H9 (cell line): ENCODE measurements at places on chromosomes 6 and 20.
A peak's percentile ranks its signal among the peaks of the same experiment; 100 is the strongest.

DNA sequence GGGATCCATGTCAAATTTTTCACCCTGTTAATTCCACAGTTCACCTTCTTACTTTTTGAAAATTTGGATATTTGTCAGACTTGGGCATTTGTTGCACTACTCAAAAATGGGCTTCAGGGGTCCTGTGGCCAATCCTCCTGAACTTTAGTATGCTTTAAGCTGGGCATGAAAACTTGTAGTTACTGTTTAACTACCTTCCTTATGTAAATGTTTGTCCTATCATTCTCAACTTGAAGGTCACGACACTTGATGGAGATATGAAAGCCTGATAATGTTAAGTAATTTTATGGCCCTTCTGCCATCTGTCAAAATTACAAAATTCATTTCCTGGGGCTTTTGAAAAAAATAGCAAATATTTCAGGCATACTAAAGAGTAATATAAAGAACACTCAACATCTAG is 4.2 kb upstream of the ZNF311 start:
- no peak for DNase-seq

- DNase-seq: no peak
Observed at GRCh38 chr20:53873230-53873604, 197.2 kb downstream of the BCAS1 start.

DNA sequence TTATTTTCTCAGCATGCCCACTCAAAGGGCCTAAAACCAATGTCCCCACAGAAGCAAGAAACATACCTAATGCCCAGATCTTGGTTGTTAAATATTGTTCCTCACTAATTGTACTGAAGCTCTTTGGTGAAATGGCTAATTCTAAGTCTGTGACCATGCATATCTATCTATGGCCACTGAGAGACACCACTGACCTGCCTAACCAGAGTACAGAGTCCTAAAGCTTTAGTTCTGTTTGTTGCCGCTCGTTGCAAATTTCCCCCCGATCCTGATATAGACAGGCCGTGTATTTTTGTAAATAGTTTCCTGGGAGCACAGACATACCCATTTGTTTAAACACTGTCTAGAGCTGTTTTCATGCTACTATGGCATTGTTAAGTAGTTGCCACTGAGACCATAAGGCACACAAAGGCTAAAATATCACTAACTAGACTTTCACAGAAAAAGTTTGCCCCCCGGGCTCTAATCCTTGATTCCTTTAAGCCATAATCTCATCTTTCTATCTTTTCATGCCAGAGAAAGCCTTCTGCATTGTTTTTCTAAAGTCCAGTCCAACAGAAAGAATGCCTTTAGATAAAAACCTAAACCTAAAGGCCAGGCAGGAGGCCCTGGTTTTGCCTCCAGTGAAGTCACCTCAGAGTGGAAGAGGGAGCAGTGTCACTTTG is 48.7 kb downstream of the DNAAF9 start:
- DNase-seq: no peak

GRCh38 chr6:55825402-55826051 is 49.9 kb downstream of the BMP5 start:
- DNase-seq: no peak

GRCh38 chr6:128538763-128539162 is 18.4 kb upstream of the PTPRK start:
- no peak for DNase-seq

GRCh38 chr6:156451088-156451487 is 326.1 kb upstream of the ARID1B start:
- no peak for DNase-seq

GRCh38 chr6:55496201-55496600 is 82.8 kb downstream of the HMGCLL1 start:
- DNase-seq: no peak

DNA sequence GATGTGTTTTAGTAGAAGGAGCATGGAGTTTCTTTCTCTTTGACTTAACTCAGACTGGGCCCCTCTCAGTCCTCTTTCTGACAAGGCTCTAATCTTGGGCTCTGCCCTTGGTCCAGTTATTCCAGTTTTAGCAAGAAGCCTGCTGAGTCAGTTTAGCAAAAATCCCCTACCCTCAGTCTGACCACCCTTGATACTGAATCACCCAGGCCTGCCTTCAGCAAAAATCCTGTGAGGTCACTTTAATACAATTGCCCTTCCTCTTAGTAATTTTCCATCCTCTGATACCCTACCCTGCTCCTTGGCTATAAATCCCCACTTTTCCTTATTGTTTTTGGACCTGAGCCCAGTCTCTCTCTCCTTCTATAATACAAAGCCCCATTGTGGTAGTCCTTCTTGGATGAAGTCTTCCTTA is 326.7 kb upstream of the NOX3 start:
- no peak for DNase-seq

GRCh38 chr20:57808264-57809070 is 98.7 kb upstream of the PMEPA1 start:
- no peak for DNase-seq

DNA sequence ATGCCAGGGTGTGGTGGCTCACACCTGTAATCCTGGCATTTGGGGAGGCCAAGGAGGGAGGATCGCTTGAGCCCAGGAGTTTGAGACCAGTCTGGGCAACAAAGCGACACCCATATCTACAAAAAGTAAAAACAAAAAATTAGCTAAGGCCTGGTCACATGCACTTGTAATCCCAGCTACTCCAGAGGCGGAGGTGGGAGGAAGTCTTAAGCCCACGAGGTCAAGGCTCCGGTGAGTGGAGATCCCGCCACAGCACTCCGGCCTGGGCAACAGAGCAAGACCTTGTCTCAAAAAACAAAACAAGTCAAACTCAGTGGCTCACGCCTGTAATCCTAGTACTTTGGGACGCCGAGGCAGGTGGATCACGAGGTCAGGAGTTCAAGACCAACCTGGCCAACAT is 35.6 kb downstream of the SRSF3 start:
- DNase-seq: no peak

- no peak for DNase-seq
Observed at GRCh38 chr6:139736325-139736906, 362.0 kb upstream of the CITED2 start.

GRCh38 chr20:33871362-33871761 is 60.2 kb downstream of the CHMP4B start:
- DNase-seq: no peak

- peak; percentile 62 for DNase-seq
Observed at GRCh38 chr6:167750956-167751358, 75.8 kb upstream of the AFDN start.

DNA sequence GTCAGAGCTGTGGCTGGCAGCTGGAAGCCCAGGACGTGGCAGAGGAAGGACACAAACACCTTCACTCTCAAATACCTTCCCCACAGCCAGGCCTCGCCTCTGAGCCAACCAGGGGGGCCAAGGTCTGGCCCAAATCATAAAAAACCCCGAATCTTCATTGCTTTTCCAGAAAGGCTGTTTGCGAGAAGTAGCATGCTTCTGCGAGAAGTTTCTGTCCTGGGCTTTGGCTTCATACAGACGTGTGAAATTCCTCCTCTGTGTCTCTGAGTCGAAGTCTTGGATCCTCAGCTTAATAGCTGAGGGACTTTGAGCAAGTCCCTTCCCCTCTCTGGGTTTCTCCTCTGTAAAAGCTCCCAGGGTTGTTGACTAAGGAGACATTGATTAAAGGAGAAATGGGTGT is 63.0 kb downstream of the CHMP4B start:
- DNase-seq: no peak

DNA sequence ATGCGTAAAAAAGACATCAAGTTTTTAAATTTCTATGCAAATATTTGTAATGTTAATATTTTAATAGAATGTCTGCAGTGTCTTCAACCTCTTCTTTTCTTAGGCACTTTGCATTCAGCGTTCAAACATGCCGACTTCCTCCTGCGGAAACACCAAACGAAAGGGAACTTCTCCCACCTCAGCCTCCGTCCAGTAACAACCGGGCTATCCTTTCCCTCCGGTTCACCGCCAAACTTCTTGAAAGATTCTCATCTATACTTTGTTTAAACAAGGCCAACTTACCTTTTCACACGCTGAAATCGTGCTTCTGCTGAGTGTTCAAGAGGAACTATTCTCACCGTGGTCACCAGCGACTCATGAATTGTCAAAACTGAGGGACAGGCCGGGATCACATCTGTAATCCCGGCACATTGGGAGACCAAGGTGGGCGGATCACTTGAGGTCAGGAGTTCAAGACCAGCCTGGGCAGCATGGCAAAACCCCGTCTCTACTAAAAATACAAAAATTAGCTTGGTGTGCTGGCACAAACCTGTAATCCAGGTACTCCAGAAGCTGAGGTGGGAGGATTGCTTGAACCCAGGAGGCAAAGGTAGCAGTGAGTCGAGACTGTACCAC is 44.8 kb downstream of the GJA1 start:
- DNase-seq: no peak

DNA sequence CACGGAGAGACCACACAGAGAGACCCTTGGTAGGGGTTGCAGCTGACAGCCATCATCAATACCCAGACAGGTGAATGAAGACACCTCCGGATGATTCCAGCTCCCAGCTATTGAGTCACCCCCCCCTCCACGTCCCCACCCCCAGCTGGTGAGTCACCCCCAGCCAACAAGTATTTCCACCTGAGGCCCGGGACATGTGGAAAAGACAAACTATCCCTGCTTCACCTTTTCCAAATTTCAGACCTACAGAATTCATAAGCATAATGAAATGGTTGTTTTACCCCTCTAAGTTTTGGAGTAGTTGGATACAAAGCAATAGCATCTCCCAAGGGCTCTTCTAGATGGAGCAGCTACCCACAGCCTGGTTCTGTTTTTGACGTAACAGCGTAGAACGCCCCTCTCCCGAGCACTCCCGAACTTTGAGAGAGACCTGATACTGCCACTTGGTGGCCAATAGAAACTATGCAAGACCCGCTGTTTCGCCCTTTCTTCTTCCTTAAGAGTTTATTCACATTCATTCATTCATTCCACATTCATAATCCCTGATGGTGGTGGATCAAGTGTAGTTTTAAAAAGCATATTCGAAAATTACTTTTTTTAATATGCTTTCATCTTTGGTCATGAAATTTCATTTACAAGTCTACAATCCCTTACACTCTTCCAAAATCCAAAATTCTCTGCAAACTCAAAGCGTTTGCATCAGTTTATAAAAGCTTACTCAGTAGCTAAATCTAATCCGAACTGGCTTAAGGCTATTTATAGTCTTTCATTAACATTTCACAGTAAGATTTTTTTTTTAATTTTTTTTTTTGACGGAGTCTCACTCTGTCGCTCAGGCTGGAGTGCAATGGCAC is 15.1 kb upstream of the PPP1R16B start:
- DNase-seq: peak; percentile 68

GRCh38 chr20:43778375-43778774 is 51.6 kb upstream of the GTSF1L start:
- DNase-seq: no peak

GRCh38 chr6:64062960-64063683 is 427.5 kb downstream of the PHF3 start:
- DNase-seq: no peak

- DNase-seq: no peak
Observed at GRCh38 chr20:44074252-44075151, 112.5 kb downstream of the JPH2 start.

- DNase-seq: no peak
Observed at GRCh38 chr6:129667034-129667433, 42.9 kb downstream of the ARHGAP18 start.

GRCh38 chr6:13268913-13269518 is 59.3 kb downstream of the TBC1D7 start:
- DNase-seq: no peak

- DNase-seq: no peak
Observed at GRCh38 chr6:11552442-11552841, 14.9 kb downstream of the TMEM170B start.

DNA sequence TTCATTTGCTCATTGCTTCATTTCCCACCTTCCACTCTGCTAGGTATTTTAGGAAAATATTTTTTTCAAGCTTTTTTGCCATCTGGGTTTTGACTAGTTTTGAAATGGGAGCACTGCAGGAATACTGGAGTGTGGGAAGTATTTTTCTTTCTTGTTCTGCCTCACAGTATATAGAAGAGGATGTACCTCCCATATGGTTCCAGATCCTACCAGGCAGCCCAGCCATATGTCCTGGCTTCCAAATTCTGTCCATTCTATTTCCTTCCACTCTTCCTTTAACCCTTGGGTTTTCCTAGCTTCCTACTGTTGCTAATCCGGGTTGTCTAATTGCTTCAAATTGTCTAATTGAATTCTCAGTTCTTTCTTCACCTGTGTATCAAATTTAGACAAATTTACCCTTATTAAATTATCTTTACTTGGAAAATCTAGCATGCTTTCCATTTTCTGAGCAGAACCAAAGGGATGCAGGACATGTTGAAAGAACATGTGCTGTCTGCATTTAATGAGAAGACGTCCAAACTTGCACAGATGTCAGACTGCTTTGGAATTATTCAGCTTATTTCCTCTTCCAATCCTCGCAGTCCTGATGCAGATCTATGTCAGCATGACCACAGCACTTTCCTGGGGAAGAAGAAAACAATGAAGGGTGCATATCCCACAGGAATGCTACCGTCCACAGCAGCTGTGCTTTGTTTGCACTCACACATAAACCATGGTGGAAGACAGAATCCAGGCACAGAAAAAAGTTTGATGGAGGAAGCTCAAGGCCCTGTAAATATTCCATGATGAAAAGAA is 1273.9 kb upstream of the MAP3K7 start:
- DNase-seq: no peak

DNA sequence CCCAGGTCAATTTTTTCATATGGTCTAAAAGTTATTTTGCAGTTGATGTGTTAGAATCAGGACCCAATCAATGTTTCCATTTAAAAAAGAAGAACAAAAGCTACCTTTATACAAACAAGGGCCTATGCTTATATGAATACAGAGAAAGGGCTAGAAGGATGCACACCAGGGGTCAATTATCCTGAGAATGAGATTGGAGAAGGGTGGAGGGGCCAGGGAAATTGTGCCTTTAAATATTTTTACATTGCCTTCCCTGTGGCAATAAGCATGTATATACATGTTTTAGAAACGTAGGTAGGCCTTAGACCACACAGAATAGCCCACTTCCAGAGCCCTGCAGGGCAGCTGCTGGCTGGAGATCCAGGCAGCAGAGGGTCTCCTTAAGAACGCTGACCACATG is 12.7 kb downstream of the EXOC2 start:
- DNase-seq: no peak

DNA sequence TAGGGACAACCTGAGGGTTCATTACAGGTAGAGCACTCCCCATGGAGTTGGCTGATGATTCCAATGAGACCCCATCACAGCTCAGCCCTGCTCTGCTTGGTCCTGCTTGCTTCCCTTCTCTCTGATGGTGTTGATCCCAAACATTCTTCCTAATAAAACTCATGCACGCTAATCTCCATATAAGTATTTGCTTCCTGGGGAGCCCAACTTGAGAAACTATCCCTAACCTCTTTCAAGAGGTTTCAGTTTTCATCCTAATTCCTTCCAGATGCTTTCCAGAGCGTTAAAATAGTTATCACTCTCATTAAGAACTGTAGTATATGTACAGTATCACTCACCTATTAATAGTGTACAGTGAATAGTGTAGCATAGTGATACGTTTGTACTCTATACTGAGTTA is 68.1 kb downstream of the EPHA7 start:
- no peak for DNase-seq

DNA sequence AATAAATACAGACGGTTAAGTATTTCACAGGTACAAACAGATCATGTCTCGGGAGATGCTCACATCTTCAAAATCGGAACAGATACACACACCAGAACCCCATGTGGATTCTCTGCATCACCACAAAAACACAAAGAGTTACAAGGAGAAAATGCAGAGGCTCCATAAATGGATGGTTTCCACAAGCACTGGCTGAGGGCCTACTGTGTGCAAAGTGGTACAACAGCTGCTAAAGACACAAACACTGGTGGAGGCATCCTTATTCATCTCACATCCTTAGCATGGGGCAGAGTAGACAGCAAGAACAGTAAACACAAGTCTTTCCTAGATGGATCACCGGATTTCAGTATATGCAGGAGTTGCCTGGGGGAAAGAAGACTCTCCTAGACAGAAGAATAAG is 88.8 kb downstream of the DTNBP1 start:
- DNase-seq: no peak
